ENCODE measurements at places on chromosomes 6 and 20.

DNA sequence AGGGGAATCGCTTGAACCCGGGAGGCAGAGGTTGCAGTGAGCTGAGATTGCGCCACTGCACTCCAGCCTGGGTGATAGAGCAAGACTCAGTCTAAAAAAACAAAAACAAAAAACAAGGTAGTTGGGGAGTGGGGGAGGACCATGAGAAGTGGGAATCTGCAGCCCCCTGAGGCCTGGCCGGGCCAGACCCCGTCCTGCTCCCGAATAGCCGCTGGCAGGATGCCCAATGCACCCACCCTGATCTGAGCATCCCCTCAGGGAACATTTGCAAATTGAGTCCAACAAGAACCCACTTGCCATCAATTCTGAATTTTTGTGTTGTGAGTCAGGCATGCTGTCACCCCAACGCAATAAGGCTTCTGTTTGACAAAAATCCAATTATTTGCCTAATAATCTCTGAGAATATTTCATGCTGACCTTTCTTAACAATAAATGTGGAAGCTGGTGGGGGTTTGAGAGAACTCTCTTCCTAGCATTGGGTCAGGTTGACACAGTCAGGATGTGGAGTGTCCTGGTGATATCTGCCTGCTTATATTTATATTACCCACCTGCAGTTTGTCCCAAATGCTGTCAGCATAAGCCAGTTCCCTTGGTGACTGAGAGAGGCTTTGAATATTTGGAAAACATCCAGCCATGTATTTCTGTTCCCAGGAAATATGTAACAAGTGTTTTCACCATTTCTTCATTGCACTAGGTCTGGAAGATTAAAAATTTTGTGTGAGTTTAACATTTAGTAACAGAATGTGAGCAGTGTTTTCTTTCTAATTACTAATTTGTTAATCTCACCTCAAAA lies 28.4 kb upstream of the FRMD1 start:
- DNase-seq = no peak

DNA sequence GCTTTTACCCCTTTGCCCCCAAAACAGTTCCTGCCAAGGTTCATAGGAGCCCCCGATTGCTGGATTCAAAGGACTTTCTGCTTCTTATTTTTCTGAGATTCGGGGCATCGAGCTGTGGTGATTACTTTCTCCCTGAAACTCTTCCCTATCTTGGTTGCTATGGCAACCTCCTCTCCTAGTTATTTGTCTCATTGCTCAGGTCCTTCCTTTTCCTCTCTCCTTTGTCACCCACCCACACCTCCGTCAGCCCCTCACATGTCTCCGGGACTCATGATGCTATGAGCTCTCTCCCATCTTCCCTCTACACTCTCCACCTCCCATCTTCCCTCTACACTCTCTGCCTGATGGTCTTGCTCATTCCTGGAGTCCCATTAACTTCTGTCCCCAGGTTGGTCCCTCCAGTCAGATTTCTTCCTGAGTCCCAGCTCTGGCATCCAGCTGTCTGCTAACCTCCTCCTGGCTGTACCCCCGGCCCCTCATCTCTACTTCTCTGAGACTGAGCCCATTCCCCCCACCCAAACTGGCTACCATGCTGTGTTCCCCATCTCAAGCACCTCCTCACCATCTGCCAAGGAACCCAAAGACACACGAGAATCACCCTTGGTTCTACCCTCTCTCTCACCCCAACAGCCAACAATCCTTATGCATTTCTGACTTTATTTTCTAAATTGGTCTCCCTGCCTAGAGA lies 30.2 kb upstream of the NNAT start:
- no peak for DNase-seq

DNA sequence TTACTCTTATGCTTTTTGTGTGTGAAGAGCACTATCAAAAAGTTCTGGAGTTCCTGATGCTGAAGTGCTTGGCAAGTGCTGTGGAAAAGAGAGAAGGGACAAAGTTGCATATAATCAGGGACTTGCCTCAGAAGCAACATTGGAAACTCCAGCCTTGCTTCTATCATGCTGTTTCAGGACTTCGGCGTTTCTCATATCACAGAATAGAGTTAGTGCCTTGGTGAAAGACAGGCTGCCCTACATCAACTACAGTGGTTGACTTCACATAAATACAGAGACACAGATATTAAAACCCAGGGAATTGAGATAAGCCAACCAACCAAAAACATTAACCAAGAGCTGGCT lies 36.2 kb upstream of the CDKAL1 start:
- DNase-seq = no peak

DNA sequence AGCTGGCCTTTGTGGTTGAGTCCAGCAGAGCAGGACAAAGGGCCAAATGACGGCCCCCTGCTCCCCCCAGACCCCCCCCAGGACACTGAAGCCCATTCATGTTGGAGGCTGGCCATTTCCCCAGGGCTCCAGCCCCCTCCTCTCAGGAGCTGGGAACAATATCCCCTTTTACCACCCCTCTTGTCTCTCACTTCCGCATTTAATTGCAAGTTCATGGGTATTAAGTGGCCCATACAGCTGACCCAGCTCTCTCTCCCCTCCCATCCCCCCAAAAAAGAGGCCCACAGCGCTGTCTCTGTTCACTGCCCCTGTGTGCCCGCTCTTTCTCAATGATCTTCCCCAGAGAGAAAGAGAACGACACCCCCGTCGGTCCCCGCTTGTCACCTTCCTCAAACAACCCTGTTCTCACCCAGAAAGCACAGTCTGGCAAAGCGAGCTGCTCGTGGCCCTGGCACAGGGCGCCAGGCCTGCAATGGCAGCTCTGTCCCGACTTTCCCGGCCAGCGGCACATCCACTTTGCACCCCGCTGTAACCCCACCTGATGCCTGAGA lies 30.4 kb downstream of the PREX1 start:
- no peak for DNase-seq

DNA sequence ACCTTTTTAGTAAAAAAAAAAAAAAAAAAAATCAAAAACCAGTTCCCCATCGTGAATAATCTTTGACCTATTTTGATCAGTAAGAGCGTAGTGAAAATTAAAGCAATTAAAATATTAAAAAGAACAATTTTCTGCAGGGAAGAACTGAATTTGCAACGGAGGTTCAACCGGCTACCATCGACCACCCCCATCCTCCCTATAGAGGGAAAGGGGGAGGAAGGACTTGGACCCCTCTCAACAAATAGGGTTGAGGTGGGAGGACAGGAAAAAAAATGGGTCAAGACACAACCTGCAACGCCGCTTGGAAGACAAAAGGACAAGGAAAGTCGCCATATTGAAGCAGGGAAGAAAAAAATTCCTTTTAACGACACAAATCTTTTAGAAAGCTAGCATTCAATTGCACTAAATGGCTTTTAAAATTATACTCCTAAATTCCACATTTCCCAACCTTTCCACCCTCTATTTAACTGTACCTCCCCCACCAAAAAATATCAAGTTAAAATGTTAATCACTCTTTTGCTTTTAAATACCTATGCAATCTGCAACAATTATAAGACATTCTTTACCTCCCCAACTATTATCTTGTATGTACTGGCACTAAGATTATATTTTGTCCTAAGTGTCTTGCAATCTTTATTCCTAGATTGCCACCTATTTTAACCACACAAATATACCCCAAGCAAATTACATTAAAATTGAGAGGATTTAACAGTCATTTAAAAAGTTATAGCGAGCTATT lies 1.7 kb downstream of the PPP1R10 start:
- no peak for DNase-seq

GRCh38 chr20:11394145-11394833 lies 523.4 kb upstream of the BTBD3 start:
- no peak for DNase-seq

GRCh38 chr6:75135450-75135849 lies 70.4 kb downstream of the COL12A1 start:
- no peak for DNase-seq

GRCh38 chr6:46921731-46922130 lies at the start of gene ADGRF5:
TSS of gene ADGRF5 (minus strand) at chr6:46921938. CDS start at chr6:46906762, 15,176 bp downstream.
- no peak for DNase-seq

- DNase-seq = no peak
Observed at GRCh38 chr6:69456086-69456485, 340.7 kb downstream of the LMBRD1 start.

- DNase-seq = peak; percentile 56
Observed at GRCh38 chr6:122609881-122610689, at the start of gene PKIB. TSS of gene PKIB (plus strand) at chr6:122610405. CDS start at chr6:122717795, 107,390 bp downstream.

- no peak for DNase-seq
Observed at GRCh38 chr6:130150906-130151305, 71.8 kb downstream of the SAMD3 start.

- no peak for DNase-seq
Observed at GRCh38 chr20:25269057-25269832, 21.4 kb downstream of the PYGB start.

DNA sequence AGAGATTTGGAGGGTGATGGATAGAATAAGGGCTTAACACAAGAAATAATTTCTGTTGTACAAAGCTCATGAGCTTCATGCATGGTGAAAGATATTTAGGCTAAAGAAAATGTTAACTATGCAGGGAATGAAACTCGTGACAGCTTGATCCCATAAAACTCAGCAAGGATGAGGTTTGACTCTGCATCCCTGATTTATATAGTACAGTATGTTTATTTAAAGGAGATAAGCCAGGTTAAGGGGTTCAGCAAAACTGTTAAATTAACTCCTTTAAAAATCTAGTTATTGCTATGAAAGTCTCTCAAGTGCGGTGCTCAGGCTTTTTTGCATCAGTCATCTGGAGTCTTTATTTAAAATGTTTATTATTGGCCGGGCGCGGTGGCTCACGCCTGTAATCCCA lies 326.4 kb downstream of the LAMA2 start:
- DNase-seq = no peak

GRCh38 chr6:811191-811590 lies 118.3 kb upstream of the EXOC2 start:
- DNase-seq = no peak

DNA sequence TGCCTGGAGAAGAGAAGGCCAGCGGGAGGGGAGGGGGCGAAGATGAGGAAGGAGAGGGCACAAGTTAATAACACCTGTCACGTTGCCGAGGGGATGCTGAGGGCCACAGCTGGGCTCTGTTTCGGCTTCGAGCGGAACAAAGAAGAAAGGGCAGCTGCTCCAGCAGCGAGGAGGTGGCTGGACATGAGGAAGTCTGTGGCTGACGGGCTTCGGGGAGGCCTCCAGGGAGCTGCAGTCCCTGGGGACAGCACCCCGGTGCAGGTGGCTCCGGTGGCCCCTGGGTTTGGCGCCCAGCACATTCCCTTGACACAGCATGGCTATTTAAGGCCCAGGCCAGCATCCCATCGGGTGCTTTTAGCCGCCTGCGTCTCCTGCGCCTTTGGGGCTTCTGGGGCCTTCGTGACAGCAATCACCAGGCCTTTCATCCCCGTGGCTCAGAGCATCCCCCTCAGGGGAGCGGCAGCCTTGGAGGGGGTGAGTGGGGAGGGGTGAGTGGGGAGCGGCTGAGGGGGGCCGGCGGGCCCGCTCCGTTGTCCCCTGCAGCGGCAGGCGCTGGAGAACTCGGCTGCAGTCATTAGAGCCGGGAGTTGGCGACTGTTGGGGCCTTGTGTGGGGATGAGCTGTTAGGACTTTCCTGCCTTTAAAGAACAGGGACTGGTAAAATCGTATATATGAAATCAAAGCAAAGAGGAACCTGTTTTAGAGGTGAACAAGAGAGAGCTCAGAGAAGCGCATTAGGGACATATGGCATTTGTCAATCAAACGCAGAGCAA lies 99.0 kb downstream of the TMEM242 start:
- no peak for DNase-seq

- no peak for DNase-seq
Observed at GRCh38 chr6:149777624-149778023, 28.1 kb downstream of the PCMT1 start.

- DNase-seq = no peak
Observed at GRCh38 chr6:18349386-18349785, 37.8 kb upstream of the RNF144B start.

DNA sequence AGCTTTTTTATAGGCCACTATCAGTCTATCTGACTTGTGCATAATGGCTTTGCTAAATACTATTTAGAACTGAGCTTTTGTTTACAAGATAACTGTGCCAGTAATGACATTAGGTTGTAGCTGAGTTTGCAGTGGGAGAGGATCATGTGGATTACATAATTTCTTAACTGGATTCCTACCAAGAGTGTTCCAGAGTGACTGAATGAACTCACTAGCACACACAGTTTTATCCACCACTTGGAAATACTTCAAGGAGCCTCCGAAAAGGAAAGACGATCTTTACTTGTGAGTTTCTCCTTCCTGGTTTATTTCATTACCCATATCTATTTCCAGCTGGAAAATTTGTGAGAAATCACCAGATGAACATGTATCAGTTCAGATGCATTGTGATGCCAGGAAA lies 10.9 kb upstream of the SYNE1 start:
- DNase-seq = no peak

- DNase-seq = no peak
Observed at GRCh38 chr6:41277605-41278004, 8.9 kb downstream of the TREM1 start.

GRCh38 chr6:138695193-138695592 lies 78.4 kb upstream of the CCDC28A start:
- no peak for DNase-seq

DNA sequence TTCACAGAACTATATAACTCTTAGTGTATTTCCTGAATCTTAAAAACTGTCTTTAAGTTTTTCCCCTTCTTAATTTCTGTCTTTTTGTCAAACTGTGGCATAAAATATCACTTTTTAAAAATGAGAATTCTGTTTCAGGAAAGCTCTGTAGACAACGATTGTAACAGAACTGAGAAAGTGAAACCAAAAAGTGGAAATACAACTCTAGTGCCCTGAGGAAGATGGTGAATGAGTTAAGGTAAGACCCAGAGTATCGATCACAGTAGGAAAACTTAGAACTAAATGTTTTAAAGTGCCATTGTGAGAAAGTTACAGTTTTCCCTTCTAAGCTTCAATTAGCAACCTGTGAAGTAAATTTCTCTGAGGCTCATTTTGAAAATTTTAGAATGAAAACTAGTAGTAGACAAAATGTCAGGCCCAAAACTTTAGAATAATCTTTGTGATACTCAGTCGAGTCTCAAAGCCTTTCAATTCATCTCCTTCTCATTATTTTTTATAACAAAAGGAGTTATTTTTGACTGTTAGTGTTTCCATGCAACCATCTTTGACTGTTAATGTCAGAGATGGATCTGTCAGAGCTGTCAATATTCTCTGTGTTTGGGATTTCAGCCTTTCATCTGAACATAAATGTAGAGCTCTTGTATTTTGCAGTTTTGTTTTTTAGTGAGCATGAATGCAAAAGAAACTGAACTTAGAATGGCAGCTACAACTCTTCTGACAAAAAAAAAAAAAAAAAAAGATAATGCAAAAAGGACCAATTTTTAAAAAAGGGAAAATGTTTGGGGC lies 19.0 kb upstream of the TRDN start:
- DNase-seq = no peak

GRCh38 chr6:52063584-52064344 lies 23.6 kb downstream of the PKHD1 start:
- DNase-seq = peak; percentile 59

GRCh38 chr20:48949304-48950170 lies 28.0 kb downstream of the ARFGEF2 start:
- DNase-seq = no peak

- no peak for DNase-seq
Observed at GRCh38 chr6:64013011-64013410, 377.4 kb downstream of the PHF3 start.

GRCh38 chr20:61387954-61388348 lies 135.9 kb downstream of the CDH4 start:
- no peak for DNase-seq

- DNase-seq = no peak
Observed at GRCh38 chr6:145531032-145531431, 204.3 kb downstream of the EPM2A start.

All from T-helper 2 cell treated with Interferon-gamma antibody and Interleukin-4, amounts not matched to agents 5 μg/mL and 100 μg/mL, for 36 hours (primary cell).